ENCODE measurements at places on chromosomes 2 and 18. TPM values are rescaled to one million over a fixed set of nuclear protein-coding genes. Genes with fewer than 3 reads are reported as not detected.

DNA sequence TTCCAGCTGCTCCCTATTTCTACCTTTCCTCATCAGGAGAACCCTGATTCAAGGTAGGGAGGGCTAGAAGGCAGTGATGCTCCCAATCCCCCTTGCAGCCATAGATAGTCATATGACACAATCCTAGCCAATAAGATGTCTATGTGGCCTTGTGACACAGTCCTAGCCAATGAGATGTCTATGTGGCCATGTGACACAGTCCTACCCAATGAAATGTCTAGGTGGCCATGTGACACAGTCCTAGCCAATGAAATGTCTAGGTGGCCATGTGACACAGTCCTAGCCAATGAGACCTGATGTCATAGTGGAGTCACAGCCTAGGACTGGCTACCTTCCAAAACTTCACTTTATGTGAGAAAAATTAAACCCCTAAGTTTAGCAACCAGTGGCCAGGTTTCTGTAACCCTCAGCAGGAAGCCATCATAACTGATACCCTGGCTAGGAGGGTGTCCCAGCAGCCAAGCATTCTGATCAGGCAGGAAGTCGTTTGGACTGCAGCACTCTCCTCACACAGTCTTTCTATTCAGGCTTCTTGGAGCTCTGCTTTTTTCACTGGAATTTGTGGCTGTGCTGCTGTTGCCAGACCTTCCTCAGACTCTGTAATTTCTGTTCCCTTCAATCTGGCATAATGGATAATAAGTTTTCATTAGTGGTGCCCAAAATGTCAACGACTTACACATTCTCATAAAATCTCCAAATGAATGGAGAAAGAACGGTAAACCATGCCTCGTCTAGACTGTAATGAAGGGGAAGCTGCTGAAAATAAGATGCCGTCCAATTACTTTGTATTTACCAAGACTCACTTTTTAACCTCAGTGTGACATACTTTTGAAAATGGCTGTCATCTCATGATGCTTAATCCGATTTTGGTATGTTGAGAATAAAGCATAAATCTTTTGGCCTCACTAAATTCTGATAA is 165.0 kb upstream of the NCKAP5 start:
- no peak for DNase-seq

DNA sequence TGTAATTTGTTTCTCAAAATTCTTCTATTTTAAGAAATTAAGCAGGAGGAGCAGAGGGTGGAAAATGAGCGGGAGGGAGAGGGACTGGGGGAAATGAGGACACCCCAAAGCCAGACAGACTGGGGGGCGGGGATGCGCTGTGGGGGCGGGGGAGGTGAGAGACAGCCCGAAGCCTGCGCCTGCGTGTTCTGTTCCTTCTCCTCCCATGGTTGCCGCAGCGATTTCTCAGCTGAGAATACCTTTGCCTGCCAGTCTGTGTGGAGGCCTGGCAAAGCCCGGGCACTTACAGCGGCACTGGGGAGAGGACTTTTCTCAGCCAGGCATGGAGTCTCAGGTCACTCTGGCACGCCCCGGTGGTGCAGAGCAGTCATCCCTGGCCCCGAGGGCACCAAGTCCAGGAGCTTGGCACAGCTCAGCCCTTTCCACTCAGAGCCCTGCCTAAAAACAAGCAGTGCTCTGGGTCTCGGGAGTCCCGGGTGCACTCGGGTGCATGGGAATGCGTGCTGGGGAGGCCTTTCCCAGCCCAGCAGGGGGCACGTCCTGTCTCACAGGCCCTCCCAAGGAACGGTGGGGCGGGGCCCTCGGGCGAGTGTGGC is 289.3 kb upstream of the HS6ST1 start:
- DNase-seq, result no peak

DNA sequence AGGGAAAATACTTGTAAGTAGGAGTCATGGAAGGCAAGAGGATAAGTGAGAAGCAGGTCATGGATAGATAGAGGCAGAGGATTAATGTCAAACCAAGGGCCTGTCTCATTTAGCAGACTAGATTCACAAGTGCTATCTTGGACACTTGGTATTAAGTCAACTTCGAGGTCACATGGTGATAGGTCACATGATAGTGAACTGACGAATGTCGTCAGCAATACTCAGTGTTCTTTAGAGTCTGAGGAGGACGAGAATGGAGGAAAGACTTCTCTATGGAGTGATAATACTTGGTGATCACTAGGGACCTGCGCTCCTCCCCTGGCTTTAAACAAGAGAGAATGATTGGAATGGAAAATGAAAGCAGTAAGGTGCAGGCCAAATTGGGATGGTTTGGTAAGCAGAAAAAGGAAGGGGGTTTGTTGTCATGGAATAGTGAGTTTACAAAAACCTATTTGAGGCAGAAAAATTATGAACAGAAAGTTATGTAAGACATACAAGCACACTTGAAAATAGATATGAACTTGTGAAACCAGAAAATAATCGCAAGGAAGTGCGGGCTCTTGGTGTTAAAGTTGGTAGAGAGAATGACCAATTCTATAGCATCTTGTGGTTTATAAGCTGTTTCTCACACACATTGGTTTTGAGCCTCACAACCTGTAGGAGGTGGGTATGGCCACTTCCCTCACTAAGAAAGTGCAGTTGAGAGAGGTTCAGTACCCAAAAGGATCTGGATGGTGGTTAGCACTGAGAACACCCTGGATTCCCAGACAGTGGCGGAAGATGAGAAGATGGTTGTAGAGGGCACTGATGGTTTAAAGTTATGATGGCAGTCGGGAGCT is 141.5 kb downstream of the WDSUB1 start:
- no peak for DNase-seq

- no peak for DNase-seq
Measured at GRCh38 chr2:95292623-95293260, 4.4 kb upstream of the KCNIP3 start.

IL1RN gene
- polyA plus RNA-seq, result 0.90 TPM

DOK6 gene
- polyA plus RNA-seq, result 3.7 TPM

PMAIP1 gene
- polyA plus RNA-seq, result 30.9 TPM

Measured in muscle of back (tissue), 13 donors.